ENCODE measurements at places on chromosomes 4 and X.

- no peak for DNase-seq
These were observed 8.7 kb upstream of the FGFRL1 start for GRCh38 chr4:1002631-1003251.

GRCh38 chr4:80207172-80207583, 9.9 kb downstream of the PRDM8 start:
- no peak for DNase-seq

- no peak for DNase-seq
These were observed 22.0 kb downstream of the TNMD start for GRCh38 chrX:100606753-100607152.

DNA sequence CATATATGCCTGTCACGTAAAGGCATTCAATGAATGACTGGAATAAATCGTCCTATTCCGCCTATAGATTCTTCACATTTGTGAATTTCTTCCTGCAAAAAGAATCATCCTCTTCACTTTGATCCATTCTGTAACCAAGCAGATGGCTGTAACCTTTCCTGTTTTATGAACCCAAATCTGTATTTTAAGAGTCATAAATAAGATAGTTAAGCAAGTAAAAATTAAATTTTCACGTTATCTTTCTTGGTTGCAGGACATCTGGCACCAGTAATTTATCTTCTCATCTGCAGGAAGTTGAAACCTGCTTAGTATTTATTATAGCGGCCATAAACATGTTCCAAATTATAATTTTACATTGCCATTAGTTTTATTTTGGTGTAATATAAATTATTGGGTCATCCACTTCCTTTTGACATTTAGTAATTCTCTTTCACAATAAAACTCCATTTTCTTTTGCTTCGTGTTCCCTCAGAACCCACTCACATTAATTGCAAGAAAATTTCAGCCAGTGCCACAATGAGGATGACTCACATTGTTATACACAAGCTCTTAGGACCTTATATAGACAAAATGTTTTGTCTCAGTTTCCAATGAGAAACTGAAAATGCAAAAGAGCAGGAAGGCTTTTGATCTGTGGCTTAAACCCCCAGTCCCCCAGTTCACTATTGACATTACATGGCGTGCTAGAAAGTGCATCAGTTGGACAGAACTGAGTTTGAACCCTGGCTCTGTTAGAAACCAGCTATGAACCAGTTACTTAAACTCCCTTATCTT, 51.1 kb downstream of the TMEM156 start:
- DNase-seq = no peak

All from activated T-helper 1 cell treated with Interleukin-2 at 50 U/mL for 16 hours (primary cell).